ENCODE measurements at places on chromosomes 7 and 10.

DNA sequence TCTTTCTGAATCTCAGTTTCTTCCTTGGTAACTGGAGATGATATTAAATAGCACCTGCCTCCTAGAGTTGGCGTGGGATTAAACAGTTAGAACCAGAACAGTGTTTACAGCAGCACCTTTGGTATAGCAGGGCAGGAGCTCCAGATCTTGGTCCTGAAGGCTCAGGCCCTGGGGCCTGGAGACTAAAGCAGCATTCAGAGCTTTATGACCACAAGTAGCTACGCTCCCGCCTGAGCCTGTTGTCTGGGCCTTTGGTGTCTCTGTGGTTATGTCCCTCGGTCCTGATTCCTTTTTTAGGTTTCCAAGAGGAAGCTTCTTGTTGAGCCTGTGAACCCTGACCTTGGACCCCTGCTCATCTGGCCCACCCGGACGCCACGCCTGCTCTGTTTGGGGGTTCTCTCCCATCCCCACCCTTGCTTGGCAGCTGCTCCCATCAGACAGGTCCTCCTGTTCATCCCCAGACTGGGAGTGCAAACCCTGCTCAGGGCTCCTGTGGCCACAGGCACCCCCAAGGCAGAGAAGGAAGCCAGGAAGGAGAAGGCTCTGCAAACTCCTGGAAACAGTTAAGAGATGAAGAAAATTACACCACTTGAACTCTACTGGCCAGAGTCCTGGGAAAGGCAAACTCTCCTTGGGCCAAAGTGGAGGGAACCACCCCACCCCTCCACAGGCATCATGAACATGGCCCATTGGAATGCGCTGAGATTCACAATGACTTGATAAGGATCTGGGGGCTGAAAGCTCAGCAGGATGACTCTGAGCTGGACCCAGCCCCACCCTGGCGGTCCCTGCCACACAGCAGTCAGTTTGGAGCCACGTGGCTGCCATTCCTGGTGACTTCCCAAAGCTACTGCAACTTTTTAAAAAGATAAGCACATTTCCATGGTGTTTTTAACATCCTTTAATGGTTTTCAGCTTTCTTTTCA, 50.1 kb upstream of the TMEM72 start:
- peak; percentile 89 for DNase-seq

GRCh38 chr10:132068431-132069121, 2.8 kb downstream of the JAKMIP3 start:
- DNase-seq = no peak

GRCh38 chr10:100479037-100479436, 16.2 kb downstream of the WNT8B start:
- no peak for DNase-seq

GRCh38 chr10:71687077-71687476, 32.5 kb downstream of the C10orf105 start:
- no peak for DNase-seq

- no peak for DNase-seq
These were observed 6.6 kb upstream of the RELN start for GRCh38 chr7:103996017-103996551.

DNA sequence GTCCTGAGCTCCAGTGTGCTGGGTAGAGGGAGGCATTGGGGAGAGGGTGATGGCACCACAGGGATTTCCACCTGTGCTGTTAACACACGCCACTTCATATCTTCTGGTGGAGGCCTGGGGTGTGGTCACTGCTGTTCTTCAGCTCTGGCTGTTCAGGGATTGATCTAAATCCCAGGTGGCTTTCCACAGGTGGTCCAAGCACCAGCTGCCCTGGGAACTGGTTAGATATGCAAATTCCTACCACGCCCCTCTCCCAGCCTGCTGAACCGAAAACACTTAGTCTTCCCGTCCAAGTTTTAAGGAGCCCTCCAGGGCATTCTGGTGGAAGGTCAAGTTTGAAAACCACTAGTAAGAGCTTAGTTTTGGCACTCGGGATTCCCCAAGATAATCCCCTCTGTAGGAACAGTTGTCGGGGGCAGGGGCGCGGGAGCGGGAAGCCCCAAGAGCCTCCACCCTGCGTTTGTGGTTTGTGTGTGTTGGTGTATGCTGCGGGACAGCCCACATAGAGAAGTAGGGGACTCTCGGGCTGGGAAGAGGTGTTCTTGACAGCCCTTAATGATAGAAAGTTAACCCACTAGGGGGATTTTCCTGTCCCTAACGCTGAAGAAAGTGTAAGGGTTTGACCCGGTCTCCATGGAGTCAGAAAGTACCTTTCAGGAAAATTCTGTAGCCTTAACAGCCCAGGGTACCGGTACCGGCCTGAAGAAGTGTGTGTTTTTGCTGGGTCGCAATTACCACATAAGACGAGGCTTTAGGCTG, 5.1 kb downstream of the DEPP1 start:
- DNase-seq = no peak

DNA sequence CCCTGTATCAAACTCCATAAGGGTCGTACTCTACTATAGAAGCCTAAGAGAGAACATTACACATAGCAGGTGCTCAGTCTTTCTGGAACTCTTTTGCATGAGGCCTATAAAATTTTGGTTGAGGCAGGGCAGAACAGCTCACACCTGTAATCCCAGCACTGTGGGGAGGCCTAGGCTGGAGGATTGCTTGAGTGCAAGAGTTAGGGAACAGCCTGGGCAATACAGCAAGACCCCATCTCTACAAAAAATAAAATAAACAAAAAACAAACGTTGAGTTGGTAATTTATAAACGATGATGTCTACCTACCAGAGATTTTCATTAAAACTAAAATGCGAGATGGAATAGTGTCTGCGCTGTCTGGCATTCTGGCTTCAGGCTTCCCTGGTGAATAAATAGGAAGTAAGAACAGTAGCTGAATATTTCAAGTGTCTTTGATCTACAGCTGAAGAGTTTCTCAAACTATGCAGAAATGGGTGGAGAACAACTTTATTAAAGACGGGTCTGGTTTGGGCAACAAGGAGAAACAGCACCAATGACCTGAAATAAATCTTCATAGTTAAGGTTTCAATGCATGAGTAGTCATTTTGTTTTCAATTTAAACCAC, 774 bp downstream of the PON2 start:
- DNase-seq = no peak

GRCh38 chr10:68103901-68104300, 5.4 kb upstream of the MYPN start:
- DNase-seq = no peak

DNA sequence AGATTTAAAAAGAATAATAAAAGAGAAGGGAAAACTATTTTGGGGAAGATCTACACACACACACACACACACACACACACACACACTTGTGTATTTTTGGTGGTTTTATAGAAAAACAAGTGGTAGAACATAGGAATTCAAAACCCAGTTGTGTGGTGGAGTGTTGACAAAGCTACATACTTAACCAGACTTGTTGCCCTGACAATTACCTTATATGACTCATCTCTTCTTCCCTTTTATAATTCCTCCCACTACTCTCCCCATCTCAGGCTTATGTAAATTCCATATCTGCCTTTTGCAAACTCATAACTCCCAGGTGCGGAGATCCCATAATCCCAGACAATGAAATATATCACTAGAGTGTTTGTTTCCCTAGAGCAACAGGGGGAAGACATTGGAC, 873.7 kb downstream of the NXPH1 start:
- DNase-seq = no peak

- no peak for DNase-seq
These were observed 6.3 kb upstream of the LIPF start for GRCh38 chr10:88657901-88658300.

DNA sequence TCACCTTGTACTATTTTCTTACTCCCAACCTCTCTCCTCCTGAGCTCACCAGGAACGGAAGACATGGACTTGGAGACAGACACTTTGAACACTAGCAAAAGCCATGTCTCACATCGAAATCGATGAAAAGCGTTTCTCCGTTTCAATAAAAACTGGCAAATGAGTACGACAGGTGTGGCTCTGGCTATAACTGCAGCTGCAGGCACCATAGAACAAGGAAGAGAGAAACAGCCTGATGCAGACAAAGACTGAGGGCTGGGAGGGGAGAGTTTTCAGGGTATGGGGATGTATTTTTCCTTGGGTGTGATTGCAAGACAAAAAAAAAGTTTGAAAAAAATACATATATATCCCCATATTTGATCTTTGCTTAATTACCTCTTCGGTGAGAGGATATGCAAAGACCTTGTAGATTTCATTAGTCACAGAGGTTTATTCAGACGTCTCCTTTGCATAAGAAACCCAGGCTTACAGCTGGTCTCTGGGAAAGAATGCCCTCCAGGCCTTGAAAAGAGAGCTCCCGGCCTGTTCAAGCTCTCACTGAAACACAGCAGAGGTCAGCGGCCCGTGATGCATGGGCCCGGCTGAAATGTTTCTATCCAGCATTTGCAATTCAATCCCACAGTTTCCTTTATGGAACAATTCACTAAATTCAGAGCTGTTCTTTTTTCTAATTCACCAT, 63.1 kb downstream of the TLL2 start:
- peak; percentile 78 for DNase-seq

DNA sequence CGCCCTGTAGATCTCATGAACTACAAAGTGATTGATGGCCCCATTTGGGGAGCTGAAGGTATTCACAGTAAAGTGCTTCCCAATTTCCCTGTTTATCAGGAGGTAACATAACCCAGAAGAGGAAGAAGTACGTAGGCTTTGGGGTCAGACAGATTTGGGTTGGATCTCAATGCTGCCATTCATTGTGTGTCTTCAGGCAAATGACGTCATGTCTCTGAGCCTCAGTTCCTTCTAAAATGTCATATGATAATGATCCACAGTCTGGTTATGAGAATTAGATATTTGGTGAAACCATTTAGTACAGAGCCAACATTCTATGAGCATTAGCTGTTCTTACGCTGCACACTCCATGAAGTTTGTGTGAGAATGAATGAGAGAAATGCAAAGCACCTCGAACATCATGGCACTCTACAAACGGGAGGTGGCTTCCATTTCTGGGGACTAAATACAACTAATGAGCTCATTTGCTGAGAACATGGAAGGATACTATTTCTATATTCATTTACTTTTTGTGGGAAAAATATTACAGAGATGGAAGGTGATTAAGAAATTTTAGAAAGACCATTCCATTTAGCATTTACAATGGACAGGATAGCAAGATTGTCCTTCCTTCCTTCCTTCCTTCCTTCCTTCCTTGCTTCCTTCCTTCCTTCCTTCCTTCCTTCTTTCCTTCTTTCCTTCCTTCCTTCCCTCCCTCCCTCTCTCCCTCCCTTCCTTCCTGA, 13.8 kb upstream of the JCAD start:
- no peak for DNase-seq

GRCh38 chr7:69710768-69711438, 112.6 kb downstream of the AUTS2 start:
- no peak for DNase-seq

DNA sequence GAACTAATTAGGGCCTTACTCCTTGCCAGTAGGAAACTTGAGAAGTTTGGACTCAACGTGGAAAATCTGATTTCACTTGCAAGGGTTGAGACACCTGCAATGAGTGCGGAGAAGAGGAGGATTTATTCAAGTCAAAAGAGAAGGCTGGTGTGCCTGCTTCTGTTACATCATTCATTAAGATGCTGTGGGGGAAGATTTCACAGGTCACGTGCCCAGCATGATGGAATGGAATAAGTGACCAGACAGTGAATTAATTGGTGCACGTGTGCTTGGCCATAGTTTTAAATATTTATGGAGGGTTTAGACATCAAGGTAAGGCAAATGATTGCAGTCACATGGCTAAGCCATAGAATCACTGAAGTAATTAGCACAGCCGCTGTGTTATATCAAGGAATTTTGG, 155.0 kb downstream of the C7orf25 start:
- no peak for DNase-seq

- peak; percentile 37 for DNase-seq
These were observed 6.0 kb upstream of the TRPV6 start for GRCh38 chr7:142891490-142892082.

- peak; percentile 70 for DNase-seq
These were observed 169.9 kb upstream of the ASAH2 start for GRCh38 chr10:50421026-50421719.

DNA sequence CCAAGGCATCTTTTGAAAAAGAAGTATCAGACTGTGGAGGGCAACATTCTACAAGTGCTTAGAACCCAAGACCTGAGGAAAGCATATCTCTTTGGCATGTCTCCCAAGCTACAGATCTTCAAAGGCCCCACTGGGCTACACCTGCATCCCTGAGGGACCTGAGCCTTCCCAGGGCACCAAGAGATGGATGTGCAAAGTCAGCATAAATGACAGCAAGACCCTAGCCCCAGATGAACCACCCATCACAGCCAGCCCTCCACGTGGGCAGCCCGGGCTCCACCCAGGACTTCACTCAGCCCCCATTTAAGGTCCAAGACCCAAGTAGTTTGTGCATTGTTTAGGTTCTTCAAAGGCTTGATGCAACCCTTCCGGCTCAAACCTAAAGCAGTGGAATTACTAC, 123.5 kb downstream of the SFMBT2 start:
- no peak for DNase-seq

- no peak for DNase-seq
These were observed 33.7 kb downstream of the R3HCC1L start for GRCh38 chr10:98168147-98168546.

GRCh38 chr10:7388602-7389001, 22.2 kb downstream of the SFMBT2 start:
- DNase-seq = no peak

DNA sequence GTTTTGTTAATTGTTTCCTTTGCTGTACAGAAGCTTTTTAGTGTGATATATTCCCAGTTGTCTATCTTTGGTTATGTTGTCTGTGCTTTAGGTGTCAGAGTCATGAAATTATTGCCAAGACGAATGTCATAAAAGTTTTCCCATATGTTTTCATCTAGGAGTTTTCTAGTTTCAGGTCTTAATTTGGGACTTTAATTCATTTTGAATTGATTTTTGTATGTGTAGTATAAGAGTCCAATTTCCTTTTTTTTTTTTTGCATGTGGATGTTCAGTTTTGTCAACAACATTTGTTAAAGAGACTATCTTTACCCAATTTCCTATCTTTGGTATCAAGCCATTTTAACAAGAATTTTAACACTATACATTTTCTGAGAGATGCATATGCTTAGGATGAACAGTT, 432.2 kb downstream of the CNTNAP2 start:
- no peak for DNase-seq

GRCh38 chr10:29428486-29428885, 139.6 kb downstream of the LYZL1 start:
- no peak for DNase-seq

- DNase-seq = no peak
These were observed 2.4 kb downstream of the PRDX3 start for GRCh38 chr10:119176166-119176565.

- no peak for DNase-seq
These were observed 17.3 kb downstream of the TPK1 start for GRCh38 chr7:144818511-144818910.

DNA sequence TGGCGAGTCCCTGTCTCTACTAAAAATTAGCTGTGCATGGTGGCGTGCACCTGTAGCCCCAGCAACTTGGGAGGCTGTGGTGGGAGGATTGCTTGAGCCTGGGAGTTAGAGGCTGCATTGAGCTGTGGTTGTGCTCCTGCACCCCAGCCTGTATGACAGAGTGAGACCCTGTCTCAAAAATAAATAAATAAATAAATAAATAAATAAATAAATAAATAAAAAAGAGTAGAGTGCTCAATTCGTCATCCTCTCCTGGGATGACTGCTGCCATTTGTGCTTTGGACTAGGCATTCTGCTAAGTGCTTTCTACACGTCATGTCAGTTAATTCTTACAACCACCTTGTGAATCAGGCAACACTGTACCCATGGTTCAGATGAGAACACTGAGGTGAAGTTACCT, 130.6 kb downstream of the DOCK1 start:
- no peak for DNase-seq

All from islet precursor cell (in vitro differentiated cells).